ENCODE measurements at places on chromosomes 16 and 17.

- no peak for DNase-seq
These were observed 26.8 kb downstream of the MPP2 start for GRCh38 chr17:43880420-43880991.

DNA sequence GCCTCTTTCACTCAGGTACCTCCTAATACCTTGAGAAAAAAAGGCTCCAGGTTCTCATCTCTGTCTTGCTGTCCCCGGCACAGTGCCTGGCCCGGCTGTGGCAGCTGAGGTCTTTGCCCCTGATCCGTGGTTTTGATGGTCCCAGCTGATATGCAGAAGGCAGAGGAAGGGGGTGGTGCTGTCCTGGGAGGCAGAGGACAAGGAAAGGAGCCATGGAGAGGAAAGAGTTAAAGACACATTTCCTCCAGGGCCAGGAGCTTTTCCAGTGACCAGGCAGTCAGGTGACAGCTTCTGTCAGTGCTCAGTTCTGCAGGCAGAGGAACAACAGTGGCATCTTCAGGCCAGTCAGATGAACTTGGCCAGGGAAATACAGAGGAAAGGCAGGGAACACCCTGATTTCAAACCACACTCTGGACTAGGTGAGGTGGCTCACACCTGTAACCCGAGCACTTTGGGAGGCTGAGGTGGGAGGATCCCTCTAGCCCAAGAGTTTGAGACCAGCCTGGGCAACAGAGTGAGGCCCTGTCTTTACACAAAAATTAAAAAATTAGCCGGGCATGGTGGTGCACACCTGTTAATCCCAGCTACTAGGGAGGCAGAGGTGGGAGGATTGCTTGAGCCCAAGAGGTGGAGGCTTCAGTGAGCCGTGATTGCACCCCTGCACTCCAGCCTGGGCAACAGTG, 3.3 kb upstream of the COG1 start:
- no peak for DNase-seq

DNA sequence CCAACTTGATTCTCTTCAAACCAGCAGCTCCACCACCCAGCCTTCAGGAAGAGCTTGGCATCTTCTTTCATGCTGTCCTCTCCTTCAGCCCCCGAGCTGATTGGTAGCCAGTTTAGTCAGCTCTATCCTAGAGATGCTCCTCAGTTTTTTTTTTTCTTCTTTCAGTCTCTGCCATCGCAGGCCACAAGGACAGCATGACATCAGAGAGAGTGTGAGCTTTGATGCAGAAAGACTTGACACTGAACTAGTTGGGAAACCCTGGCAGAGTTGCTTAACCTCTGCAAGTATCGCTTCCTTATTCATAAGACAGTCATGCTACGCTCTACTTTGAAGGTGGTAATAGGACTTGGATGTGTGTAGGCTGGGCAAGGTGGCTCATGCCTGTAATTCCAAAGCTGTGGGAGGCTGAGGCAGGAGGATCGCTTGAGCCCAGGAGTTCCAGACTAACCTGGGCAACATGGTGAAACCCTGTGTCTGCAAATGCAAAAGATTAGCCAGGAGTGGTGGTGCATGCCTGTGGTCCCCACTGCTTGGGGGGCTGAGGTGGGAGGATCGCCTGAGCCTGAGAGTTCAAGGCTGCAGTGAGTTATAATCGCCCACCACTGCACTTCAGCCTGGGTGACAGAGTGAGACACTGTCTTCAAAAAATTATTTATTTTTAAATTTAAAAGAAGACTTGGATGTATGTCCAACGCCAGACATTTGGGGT, 2.6 kb downstream of the CD300LB start:
- no peak for DNase-seq

DNA sequence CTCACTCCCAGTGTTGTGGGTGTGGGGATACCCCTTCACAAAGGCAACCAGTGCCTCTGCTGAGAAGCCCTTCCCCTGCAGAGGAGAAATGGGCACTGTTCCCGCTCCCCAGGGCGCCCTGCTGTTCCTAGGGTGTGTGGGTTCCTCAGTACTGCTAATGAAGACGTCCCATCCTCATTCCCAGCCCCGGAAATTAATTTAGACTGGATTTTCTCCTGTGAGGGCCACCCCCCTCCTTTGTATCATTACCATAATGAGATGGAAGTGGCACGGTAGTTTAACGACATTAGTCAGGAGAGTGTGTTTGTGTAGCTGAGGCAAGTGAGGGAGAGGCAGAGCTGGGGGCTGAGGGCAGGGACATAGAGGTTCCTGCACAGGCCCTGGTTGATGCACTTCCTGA, 53.2 kb downstream of the PIPOX start:
- DNase-seq: no peak

GRCh38 chr17:6757747-6758146, 1.9 kb downstream of the XAF1 start:
- no peak for DNase-seq

DNA sequence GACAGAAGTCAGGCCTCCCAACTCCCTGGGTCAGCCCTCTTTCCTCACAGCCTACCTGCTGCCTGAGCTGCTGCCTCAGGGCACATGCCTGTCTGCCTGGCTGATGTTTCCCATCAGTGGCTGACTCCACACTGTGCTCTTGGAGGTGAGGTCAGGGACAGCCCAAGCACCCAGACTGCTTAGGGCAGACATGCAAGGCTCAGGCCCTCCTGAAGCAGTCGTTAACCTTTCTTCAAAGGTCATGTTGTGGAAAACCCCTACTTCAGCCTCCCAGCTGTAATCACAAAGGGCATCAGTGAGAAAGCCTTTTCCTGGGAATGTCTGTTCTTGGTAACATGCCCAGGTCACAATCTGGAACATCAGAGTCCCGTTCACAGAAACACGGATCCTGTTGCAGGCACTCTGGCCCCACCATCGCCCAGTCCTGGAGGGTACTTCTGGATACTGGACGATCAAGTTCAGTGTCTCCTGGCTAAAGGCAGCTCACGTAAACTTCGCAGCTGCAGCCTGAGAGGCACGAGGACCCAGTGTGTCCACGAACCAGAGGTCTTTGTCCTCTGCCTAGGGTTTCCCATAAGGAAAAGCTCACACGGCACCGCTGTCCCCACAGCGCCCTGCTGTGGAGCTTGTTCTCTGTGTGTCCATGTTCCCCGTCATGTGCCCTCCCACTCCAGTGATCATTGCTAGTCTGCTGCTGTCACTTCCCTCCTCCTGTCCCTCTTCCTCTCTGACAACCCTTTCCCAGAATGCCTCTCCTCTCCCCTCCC, 54.9 kb downstream of the GNAO1 start:
- DNase-seq: no peak

DNA sequence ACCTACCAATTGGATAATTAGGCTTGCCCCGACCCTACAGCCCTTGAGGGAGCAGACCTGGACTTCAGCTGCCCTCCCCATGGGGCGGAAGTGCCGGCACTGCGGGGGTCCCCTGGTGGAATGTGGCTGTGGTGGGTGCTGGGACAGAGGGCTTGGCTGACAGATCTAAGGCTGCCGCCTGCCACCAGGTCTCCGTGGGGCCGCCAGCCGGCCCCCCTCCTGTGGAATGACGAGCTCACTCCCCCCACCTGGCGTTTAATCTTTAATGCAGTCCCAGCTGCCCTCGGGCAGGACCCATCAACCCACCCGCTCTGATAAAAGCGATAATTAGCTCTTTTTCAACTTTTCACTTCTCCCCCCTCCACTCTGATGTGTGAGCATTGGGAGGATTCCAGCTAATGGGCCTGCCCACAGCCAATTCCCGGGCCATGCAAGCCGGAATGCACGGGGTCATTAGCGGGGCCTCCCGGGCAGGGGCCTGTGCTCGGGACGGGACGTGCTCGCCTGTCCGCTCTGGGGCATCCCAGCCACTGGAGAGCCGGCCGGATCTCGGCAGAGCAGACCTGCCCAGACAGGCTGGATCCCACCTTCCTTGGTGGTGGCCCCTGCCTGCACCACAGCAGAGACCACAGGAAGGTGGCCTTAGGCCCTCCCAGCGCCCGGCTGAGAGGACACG, 28.3 kb upstream of the GOSR2 start:
- no peak for DNase-seq

GRCh38 chr17:18037486-18037885, 1.5 kb downstream of the ATPAF2 start:
- no peak for DNase-seq

GRCh38 chr16:88821168-88821850, 9.6 kb upstream of the APRT start:
- DNase-seq: no peak

- no peak for DNase-seq
These were observed 43.8 kb downstream of the C16orf82 start for GRCh38 chr16:27110524-27110896.

DNA sequence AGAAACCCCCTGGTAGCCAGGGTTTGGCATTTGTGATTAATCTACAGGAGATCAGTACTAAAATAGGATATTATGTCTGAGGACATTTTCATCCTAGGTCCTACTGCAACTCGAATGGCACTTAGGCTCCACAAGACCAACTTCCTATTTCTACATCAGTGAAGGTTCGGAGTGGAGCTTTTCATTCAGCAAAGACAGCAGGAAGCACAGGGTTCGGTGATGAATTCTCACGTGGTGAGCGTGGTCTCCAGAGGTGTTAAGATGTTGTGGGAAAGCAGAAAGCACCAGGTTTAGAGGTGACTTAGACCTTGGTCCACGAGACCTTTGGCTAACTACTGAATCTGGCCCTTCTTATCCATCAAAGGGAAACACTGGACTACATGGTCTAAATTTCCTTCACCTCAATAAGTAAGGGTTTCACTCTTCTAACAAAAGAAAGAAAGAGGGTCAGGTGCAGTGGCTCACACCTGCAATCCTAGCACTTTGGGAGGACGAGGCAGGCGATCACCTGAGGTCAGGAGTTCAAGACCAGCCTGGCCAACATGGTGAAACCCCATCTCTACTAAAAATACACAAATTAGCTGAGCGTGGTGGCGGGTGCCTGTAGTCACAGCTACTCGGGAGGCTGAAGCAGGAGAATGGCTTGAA, 13.9 kb upstream of the HELZ start:
- DNase-seq: no peak

- no peak for DNase-seq
These were observed 40.8 kb downstream of the USP32 start for GRCh38 chr17:60351012-60351695.

GRCh38 chr16:69334696-69335095, 4.3 kb upstream of the PDF start:
- no peak for DNase-seq

GRCh38 chr17:78826836-78827509, 13.6 kb downstream of the USP36 start:
- peak; percentile 69 for DNase-seq

- no peak for DNase-seq
These were observed 7.5 kb downstream of the C16orf90 start for GRCh38 chr16:3487521-3488410.

DNA sequence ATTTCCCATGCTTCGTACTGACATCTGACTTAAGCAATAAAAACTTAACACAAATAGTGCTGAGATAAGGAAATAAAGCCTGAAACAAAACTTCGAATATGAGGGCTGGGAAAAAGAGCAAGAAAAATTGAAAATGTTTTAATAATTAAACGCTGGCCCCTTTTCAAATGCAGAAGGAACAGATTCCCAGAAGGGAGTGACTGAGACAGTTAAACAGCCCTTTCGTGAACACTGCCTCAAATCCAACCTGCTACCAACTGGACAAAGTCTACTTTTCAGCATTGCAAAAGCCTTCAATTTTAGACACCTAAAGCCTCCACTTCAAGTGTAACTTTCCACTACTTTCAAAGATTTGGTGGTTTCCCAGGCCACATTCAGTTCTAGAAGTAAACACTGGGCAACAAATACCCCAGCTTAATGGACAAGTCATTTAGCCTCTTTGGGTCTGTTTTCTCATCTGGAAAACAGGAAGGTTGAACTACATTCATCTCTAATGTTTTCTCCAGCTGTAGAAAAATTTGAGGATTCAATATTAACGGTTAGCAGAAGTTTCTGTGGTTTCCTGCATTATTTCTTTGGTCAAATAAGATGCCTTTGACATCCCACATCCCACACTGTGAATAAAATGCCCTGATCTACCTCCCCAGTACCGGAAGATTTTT, 11.8 kb downstream of the RFFL start:
- no peak for DNase-seq

DNA sequence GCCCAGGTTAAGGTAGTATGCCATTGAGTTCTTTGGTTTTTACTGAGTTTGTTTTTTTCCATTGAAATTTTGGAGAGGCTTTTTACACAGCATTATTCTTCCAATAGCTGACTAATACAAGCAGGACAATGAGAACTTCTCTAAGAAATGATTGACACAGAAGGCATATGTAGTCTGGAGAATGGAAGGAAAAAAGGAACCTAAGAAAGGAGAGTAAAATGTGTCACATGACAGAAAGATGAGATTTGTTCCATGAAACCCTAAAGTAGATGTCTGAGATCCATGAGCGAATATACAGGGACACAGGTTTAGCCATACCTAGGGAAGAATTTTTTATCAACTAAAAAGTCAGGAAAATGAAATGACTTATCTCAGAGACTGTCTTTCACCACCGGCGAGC, 80.7 kb downstream of the AKAP1 start:
- no peak for DNase-seq

DNA sequence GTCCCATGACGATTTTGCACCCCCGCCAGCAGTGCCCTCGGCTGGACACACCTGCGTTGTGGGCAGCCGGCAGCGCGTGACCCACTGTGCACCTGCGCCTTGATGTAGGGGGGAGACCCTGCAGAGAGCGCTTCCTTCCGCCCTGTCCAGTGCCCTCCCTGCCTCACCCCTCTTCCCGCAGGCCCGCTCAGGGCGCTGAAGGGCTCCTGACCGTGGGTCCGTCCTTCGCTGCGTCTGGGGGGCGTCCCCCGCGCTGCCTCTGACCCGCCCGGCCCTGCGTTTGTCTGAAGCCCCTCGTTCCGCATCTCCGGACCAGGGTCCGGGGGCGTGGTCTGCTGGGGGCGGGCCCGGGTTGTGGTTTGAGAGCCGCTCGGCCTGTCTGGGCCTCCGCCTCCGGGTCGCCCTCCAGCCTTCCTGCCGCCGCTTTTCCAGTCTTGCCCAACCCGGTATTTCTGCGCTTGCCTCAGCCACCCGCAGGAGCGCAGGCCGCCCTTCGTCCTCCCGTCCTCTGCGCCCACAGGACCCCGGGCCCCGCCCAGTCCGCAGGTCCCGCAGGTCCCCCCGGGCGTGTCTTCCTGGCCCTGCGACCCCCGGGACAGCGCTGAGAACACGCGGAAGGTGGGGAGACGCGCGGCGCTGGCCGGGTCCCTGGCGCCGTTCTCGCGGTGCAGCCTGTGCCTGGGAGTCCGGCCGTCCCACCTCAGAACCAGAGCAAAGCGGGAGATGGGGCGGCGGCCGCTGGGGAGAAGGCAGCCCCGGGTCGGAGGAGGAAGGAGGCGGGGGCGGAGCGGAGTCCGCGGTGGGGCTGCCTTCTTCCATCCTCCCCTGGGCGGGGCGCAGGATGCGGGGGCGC, 4.0 kb upstream of the IL17C start:
- DNase-seq: peak; percentile 66

All from Right ventricle myocardium superior (tissue), 1 donor.